Activated CD8-positive, alpha-beta T cell treated with anti-CD3 and anti-CD28 coated beads, Interleukin-2, amount 10 ng/mL, durations not matched to agents 7 days and 5 days (primary cell): ENCODE measurements at places on chromosomes 16 and 17. TPM values are rescaled to one million over a fixed set of nuclear protein-coding genes. Genes with fewer than 3 reads are reported as not detected.

DNA sequence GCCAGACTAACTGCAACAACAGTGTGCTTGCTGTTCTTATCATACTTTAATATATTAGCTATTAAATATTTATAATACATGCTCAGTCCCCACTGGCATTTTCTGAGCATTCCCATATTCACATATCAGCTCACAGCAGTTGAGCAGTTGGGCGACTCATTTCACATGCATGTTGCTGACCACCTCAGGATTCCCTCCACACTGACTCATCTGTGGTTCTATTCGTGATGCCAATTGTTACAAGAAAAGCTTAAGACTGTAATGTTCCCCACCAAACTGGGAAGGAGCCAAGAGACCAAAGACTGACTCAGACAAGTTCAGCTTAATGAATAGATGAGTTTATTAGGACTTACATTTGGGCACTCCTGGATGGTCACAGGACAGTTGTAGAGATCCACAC is 100.3 kb upstream of the KIF2B start:
- DNase-seq: no peak

DNA sequence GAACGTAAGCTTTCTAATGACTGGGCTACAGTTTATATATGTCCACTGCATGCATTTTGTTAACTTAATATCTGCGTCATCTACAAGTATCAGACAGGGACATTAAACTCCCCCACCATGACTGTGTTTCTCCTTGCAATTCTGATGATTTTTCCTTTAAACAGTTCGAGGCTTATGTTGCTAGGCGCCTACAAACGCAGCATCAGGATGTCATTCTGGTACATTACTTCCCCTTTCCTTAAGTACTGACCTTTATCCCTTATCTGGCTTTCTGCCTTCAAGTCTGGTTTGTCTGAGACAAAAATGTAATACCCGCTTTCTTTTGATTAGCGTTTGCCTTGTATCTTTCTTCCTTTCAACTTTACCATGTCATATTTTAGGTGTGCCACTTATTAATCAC is 362.4 kb downstream of the SLC39A11 start:
- DNase-seq: no peak

DNA sequence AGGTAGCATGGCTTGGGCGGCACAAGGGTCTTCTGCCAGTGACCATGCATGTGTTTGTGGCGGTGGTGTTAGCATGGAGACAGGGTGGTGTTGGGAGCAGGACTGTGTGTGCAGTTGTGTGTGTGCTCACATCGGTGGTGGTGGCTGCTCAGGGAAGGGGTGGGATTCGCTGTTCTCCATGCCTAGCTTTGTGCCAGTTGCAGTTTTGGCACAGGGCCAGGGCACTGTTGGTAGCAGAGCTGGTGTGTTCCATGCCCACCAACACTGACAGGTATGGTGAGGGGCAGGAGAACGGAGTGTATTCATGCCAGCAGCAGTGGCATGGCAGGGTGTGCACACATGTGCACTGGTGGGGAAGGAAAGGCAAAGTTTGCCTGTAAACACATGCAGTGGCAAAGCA is 77.3 kb upstream of the TEKT1 start:
- DNase-seq: no peak

DNA sequence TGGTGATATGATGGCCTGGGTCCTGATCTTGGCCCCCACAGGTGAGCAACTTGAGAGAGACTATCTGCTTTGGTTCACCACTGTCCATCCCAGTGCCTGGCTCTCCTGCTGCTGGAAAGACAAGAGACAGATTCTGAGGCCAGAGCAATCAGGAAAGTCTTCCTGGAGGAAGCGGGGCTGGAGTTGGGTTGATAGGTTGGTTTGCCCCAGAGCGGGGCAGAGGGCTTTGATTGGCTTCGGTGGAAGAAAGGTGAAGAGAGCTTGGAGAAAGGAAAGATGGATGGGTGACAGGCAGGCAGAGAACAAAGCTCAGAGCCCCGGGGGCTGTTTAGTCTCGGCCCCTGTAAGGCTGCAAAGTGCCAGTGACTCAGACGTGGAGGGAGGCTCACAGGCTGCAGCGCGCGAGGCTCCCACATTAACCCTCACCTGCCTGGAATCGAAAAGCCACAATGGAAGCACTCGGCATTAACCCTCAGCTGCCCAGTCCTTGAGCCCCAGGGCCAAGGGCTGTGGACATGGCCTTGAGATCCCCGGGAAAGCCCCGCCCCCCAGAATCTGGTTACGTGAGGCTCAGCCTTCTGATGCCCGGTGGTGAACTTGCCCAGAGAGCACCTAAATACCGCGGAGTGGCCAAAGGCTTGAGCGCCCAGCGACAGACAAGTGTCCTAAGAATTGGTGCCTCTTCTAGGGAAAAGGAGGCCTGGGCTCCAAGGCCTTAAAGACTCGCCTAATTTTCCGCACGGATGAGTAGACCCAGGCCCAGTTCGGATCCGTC is 996 bp upstream of the CPNE2 start:
- no peak for DNase-seq

DNA sequence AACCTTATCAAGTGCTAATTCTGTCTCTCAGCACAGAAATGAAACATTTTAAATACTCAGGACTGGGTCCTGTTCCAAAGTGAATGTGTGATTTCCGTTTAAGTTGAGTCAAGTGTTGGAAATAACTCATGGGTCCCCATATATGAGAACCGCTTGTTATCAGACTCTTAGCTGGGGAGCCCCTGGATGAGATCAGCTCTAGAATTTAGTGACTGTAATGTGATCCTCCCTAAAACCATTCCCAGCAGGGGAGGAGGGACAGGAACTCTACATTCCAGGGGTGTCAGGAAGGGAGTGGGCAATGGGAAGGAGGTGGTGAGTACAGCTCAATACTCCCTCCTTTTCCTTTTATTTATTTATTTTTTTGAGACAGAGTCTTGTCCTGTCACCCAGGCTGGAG is 37.5 kb downstream of the OTOA start:
- no peak for DNase-seq

- no peak for DNase-seq
Observed at GRCh38 chr17:82247856-82248671, 19.2 kb downstream of the SLC16A3 start.

- DNase-seq: no peak
Observed at GRCh38 chr16:51084074-51084928, 66.8 kb downstream of the SALL1 start.

- DNase-seq: no peak
Observed at GRCh38 chr16:11038777-11039176, 94.4 kb downstream of the CLEC16A start.

DNA sequence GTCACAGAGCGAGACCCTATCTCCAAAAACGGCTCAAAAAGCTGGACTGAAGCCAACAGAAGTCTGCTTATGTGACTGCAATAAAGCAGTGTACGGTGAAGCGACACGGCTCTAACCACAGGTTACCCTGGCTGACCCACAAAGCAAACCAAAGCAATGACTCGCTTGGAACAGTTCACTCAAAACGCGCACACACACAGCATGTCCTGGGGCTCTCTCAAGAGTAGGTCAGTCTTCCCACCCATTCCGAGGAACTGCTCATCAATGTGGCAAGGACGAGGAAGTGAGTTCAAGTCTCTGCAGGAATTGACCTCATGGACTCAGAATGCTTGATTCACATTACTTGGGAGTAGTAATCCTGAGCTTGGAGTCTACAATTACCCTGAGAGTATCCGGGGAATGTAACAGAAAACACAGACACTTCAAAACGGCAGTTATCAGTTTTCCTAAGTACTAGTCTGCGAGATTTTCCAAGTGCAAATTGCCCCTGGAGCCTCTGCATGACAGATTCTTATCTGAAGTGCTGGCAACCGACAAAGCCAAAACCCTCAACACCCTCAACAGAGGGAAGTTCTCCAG is 25.4 kb downstream of the PELP1 start:
- DNase-seq: no peak

GRCh38 chr17:66834919-66835454 is at the start of gene CACNG5:
Gene CACNG5, plus strand, starts transcription at chr17:66835117. Its CDS starts 42,216 bp downstream, at chr17:66877333.
- no peak for DNase-seq

- DNase-seq: peak; percentile 62
Observed at GRCh38 chr16:17194190-17194780, 276.5 kb downstream of the XYLT1 start.

Gene KCNAB3
- total RNA-seq: 10.3 TPM

Gene PRR15L
- not detected for total RNA-seq

Gene KRTAP1-5
- not detected for total RNA-seq

Gene GJD3
- total RNA-seq: not detected

Gene CIBAR2
- total RNA-seq: not detected
